ENCODE measurements at places on chromosomes 11 and 22. TPM values are rescaled to one million over a fixed set of nuclear protein-coding genes. Genes with fewer than 3 reads are reported as not detected.

Gene FAT3
- 0.33 TPM for total RNA-seq

Gene PRG2
- not detected for total RNA-seq

Gene ACR
- total RNA-seq = 0.21 TPM

Gene BDNF
- total RNA-seq = 0.36 TPM

Gene EMID1
- total RNA-seq = 1.1 TPM

Gene P4HA3
- 1.3 TPM for total RNA-seq

Gene HTR3A
- total RNA-seq = 0.21 TPM

Gene RAG2
- 0.10 TPM for total RNA-seq

Gene OR8A1
- total RNA-seq = not detected

Gene MYO18B
- not detected for total RNA-seq

Gene CNTN5
- not detected for total RNA-seq

Gene PANX2
- total RNA-seq = 0.77 TPM

Gene ALDH3B1
- total RNA-seq = 18.3 TPM

Gene PACS1
- total RNA-seq = 91.8 TPM

Gene VSTM5
- not detected for total RNA-seq

Gene OR52I1
- not detected for total RNA-seq

Gene PTGDR2
- not detected for total RNA-seq

Gene PYGM
- 0.39 TPM for total RNA-seq

Gene GLYAT
- not detected for total RNA-seq

Gene NOX4
- not detected for total RNA-seq

Gene CCS
- 55.3 TPM for total RNA-seq

Gene SCN2B
- total RNA-seq = not detected

Gene TXNRD2
- total RNA-seq = 29.5 TPM

Gene SCT
- total RNA-seq = not detected

Gene OSBPL5
- total RNA-seq = 20.2 TPM

Gene C1QTNF4
- total RNA-seq = not detected

Gene RAB36
- total RNA-seq = 4.1 TPM

Gene MS4A12
- total RNA-seq = not detected

Gene MMP8
- not detected for total RNA-seq

Gene MEI1
- 0.18 TPM for total RNA-seq

Gene LMNTD2
- 21.8 TPM for total RNA-seq

Gene SLC6A5
- total RNA-seq = not detected

Gene LINC01488
- total RNA-seq = not detected

Gene PRODH
- 1.4 TPM for total RNA-seq

Gene ELMOD1
- 2.1 TPM for total RNA-seq
